Activated CD4-positive, CD25-positive, alpha-beta regulatory T cell treated with anti-CD3 and anti-CD28 coated beads, Interleukin-2, amount 50 U/mL, for 72 hours (primary cell): ENCODE measurements at places on chromosomes 13 and 19.

DNA sequence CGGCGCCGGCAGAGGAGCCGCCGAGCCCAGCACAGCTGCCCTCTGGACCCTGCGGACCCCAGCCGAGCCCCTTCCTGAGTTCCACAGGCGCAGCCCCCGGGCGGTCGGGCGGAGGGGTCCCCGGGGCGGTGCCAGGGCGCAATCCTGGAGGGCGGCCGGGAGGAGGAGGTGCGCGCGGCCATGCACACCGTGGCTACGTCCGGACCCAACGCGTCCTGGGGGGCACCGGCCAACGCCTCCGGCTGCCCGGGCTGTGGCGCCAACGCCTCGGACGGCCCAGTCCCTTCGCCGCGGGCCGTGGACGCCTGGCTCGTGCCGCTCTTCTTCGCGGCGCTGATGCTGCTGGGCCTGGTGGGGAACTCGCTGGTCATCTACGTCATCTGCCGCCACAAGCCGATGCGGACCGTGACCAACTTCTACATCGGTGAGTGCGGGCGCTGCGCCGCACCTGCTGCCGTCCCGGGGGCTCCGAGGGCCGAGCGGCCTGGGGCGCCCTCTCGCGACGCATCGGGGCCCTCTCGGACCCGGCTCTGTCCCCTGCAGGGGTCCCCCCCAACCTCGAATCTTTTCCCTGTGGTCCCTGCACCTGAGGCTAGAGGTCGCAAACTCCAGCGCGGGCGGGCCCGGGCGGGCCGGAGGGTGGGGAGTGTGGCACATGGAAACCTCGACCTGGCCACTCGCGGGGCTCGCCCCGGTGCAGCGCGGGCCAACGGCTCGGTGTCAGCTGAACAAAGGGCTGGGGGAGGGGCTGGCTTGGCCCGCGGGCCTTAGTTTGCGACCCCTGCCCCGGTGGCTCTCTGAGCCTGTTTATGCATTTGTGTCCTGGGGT is at the start of gene KISS1R:
Gene KISS1R (plus strand): TSS at position 11 of the 829 bp plus-strand sequence. CDS start 170 bp downstream, at position 181.
- peak; percentile 58 for DNase-seq

- DNase-seq: no peak
Measured at GRCh38 chr19:37979547-37980082, 72.6 kb downstream of the SIPA1L3 start.

DNA sequence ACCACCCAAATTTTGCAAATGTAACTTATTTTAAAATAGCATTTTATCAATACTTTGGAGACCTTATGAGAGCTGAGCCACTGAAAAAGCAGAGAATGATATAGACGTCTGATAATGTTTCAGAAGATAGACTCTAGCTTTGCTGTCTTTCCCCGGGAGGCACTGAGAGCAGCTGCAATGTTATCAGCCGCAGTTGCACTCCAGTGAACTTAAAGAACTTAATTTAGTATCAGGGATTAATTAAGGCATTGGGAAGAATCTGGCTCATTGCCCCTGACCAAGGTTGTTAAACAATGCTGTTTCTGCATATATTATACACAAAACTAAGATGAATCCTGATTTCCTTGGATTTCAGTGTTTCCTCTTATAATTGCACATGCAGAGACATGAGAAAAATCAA is 75.7 kb upstream of the SGCG start:
- DNase-seq: no peak

DNA sequence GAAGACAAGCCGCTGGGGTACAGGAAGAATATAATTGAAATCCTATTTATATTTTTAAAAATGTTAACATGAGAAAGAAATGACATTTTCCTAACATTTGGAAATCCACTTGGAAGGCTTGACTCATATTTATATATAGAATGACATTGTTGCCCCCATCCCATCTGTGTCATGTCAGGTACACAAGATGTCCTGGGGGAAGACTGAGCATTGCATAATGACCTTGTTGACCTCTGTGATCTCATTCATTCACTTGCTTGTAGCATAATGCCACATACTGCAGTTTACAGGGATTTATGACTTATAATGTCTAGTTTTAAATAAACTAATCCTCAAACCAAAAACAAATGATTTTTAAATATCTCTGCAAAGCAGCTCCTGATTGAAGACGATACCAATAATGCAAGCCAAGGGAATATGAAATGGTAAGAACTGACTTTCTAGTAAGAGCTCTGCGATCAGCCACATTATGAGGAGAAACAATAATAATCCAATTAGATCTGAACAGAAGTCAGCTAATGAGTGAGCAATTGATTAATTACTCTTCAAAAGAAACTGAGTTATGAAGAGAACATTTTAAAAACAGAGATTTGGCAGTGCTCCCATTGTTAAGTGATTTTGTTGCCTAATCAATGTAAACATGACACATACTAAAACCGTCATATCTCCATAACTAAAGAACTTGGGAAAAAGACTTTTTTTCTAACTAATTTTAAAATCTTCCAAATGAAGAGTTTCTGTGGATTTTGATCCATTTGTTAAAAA is 21.2 kb upstream of the VWA8 start:
- no peak for DNase-seq

GRCh38 chr13:20487927-20488326 is 37.7 kb downstream of the CRYL1 start:
- no peak for DNase-seq

DNA sequence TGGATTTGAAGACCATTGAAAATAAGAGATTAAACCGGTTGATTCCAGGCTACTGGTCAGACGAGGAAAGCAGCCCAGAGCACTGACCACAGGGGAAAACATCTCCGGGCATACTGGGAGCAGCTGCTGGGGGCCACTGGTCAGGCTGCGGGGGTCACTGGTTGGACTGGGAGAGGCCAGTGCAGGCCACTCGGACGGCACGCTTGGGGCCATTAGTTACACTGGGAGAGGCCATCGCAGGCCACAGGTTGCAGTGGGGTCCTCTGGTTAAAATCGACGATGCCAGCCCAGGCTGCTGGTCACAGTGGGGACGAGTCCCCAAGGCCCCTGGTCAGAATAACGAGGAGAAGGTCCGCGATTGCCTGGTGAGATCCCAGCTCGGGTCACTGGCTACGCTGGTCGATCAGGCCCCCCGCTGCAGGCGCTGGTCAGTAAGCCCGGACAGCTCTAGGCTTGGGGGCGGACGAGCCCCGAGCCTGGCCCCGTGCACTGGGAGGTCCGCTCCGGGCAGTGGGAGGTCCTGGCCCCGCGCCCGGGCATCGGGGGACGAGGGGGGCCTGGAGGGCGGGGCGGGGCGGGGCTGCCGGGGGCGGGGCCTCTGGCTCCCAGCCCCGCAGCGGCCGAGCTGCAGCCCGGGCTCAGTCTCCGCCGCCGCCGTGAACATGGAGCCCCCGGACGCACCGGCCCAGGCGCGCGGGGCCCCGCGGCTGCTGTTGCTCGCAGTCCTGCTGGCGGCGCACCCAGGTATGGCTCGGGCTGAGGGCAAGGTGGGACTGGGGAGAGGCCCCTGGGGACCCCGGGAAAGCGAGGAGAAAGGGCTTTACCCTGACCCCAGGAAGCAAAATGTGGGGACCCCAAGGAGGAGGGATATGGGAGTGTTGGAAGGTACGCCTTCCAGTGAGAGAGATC is at the start of gene BCAM:
Gene BCAM (plus strand): TSS at position 641 of the 909 bp plus-strand sequence. CDS start 22 bp downstream, at position 663.
- DNase-seq: no peak

- DNase-seq: no peak
Measured at GRCh38 chr13:36903925-36904595, 16.0 kb downstream of the SMAD9 start.

GRCh38 chr13:72431981-72432682 is 295.3 kb downstream of the MZT1 start:
- DNase-seq: no peak
